ENCODE measurements at places on chromosomes 16 and 17.

- no peak for DNase-seq
Measured at GRCh38 chr17:17661134-17661533, 20.1 kb upstream of the RAI1 start.

- no peak for DNase-seq
Measured at GRCh38 chr16:30377050-30377811, 2.6 kb downstream of the MYL11 start.

DNA sequence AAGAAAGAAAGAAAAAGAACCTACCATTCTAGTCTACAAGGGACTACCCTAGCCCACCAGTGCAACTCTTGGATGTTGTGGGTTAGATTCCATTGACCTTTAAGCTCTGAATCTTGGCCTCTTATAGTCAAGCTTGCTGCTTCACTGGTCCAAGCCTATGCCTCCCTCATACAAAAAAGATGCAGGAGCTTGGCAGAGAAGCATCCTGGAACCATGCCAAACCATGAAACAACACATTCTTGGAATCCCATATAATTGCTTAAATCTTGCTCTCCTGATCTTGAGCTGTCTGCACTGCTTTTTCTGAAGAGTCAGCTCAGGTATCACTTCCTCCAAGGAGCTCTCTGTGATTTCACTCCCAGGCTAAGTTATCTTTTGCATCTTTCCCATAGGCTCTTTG lies 117.9 kb upstream of the GPR139 start:
- no peak for DNase-seq

- DNase-seq, result no peak
Measured at GRCh38 chr17:12646761-12647422, 18.8 kb upstream of the MYOCD start.

DNA sequence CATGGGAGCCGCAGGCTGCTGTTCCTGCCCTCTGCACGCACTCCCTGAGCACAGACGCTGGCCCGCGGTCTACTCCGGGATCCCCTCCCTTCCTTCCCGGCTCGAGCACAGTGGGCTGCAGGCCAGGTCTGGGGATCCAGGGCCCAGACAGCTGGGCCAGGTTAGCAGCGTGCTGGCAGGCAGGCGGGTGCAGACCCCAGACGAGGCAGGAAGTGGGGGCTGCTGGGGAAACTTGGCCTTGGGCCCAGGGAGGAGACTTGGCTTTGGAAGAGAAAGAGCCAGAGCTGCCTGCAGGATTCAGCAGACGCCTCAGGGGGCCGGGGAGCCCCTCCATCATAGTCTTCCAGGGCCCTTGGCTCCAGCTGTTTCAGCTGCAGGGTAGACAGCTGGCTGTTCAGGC lies 30.2 kb upstream of the ABCC3 start:
- no peak for DNase-seq

DNA sequence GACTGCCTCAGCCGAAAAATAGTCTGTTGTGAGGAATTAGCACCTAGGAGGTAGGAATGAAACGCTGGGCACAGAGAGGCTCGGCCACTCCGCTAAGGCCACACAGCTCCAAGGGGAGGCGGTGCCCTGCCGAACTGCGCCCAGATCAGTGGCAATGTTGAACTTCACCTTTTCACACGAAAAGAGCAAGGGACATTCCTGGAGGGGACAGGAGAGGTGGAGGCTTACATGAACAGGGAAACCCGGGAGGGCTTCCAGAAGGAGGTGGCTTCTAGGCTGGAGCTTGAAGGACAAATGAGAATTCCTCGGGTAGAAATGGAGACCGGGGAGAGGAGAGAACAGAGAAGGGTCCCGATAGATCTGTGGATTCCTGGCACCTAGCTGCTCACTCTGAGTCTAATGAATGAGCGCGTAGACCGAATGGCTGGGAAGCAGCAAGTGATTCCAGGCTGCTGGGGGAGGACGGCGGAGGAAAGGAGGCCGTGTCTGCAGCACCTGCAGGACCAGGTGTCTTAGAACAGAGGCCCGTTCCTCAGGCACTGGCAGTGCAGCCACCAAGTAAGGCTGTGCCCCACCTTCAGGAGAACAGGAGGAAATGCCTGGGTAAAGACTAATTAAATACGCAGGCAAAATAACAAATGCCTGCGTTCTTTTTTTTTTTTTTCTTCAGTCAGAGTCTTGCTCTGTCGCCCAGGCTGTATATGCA lies 722 bp upstream of the SLC38A10 start:
- peak; percentile 15 for DNase-seq

- DNase-seq, result no peak
Measured at GRCh38 chr17:60079401-60080243, 901 bp upstream of the HEATR6 start.

DNA sequence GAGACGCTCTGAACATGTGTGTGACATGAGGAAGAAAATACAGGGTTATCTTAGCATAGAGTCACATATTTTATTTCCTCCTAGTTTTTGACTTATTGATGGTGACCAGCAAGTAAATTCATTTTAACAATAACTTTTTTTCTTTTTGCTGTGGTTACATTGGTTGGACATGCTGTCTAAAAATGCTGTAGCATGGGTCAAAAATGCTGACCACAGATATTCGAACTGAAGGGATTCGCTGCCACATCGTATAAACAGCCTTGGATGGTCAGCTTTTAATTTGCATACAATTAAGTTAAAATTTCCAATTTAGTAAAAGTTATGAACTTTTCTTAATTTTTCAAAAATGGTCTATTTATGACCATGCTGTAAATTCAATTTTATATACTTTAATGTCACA lies 30.5 kb downstream of the RPGRIP1L start:
- DNase-seq, result no peak

- DNase-seq, result no peak
Measured at GRCh38 chr16:27243725-27244362, 24.7 kb downstream of the NSMCE1 start.

- DNase-seq, result no peak
Measured at GRCh38 chr16:75471723-75472633, 7.5 kb upstream of the TMEM170A start.

DNA sequence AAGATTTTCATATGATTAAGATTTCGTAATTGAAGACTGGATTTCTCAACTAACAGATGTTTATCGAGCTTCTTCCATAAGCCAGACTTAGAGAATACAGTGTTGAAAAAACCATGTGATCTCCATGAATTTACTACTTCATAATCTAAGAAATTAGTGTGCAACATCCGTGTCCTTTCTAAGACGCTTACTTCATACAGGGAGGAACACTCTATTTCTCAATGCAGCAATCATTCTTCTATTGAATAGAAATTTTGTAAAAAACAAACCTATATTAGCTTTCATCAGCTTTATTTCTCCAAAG lies 946.3 kb downstream of the KCNJ2 start:
- DNase-seq, result no peak

GRCh38 chr16:66468321-66468965 lies 41.3 kb downstream of the BEAN1 start:
- DNase-seq, result no peak

DNA sequence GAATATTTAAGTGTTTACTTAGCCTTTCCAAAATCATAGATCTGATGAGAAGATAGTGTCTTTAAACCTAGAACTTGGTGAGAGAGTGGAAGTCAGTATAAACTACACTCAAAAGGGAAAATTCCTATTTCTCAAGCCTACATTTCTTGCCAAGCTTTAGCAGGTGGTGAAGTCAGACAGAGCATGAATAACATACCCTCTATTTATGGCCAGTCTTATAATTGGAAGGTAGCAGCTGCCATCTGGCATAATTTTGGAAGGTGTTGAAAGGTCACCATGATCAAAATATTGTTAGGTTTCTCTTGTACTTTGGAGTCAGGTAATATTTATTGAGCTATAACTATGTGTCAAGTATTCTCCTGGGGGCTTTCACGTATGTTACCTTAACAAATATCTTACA lies 729.3 kb upstream of the KIF2B start:
- DNase-seq, result no peak

- peak; percentile 20 for DNase-seq
Measured at GRCh38 chr16:68800257-68800875, 43.0 kb upstream of the TANGO6 start.

DNA sequence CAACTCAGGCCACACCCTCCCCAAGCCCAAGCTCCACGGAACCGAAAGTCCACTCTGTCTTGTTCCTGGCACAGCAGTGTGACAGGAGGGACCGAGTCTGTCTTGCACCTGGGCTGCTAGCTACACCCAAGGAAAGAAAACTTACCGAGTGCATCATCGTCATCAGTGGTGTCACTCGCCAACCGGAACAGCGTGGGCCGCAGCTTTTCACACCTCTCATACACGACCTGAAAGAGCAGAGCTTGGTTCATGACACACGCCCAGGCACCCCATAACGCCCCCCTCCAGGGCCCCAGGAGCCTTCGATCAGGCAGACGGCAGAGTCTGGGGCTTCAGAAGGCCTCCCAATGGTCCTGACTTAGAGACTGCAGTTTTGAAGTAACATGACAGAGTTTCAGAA lies 27.5 kb downstream of the GGA2 start:
- peak; percentile 17 for DNase-seq

GRCh38 chr17:50469671-50470305 lies 1.1 kb upstream of the CHAD start:
- no peak for DNase-seq

- DNase-seq, result no peak
Measured at GRCh38 chr17:21090902-21091618, 35.7 kb upstream of the DHRS7B start.

Measured in activated CD8-positive, alpha-beta memory T cell treated with anti-CD3 and anti-CD28 coated beads for 4 hours (primary cell).